Anterior cingulate cortex (tissue), 58 donors: ENCODE measurements at places on chromosomes 2 and 18.

GRCh38 chr2:115165529-115166109, 723.2 kb downstream of the DPP10 start:
- no peak for DNase-seq

- no peak for DNase-seq
Measured at GRCh38 chr2:26674002-26674751, 18.3 kb upstream of the KCNK3 start.

DNA sequence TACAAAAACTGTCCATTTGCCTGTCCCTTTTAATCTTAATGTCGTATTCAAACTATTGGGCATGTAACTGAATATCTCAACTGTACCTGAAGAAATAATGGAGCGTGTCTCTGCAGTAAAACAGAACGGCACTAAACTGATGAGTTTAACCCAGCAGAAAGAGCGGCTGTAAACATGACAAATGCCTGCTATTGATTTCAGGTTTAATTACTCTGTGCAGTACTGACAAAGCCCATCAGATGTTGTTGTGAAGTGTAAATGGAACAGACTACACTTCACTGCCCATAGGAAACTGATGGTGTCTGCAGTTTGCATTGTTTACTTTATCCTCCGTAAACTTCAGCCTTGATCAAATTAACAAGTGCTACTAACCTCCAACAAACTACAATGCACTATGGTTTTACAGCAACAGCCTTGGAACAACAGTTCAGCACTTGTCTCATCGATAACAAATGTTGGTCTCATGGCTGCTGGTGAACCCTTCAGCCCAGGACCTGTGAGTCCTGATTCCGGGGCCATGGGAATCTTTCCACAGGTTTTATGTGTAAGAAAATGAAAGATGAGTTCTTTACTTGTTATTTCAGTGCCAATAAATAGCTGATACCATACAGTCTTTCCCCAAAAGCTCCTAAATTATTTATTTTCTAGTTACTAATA, 316.5 kb downstream of the CCDC178 start:
- no peak for DNase-seq

DNA sequence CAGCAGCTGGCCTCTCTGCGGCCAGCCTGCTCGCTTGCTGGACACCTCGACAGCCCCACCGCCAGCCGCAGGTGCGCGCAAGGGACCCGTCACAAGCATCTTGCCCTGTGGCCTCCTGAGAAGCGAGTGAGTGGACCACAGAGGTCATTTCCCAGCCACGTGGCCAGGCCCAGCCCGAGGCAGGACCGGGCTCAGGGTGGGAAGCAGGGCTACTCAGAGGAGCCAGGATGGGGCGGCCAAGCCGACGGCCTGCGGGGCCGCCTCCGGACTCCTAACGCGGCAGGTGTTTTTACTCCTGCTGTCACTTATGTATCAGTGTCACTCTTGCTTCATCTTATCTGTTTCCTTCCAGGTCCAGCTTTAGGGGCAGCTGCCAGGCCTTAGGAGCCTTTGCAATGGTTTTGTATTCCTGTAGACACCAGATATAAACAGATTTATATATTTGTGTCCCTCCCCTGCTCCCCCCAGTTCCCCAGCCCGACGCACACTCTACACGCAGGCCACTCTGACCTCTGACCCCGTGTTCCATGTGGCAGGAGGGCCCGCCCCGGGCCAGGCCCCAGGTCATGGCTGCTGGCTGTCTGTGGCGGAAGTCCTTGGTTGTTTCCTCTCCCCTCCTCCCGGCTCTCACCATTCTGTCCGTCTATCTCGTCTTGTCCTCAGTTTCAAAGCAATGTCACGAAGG, 236.4 kb downstream of the ATAD2B start:
- no peak for DNase-seq
